ENCODE measurements at places on chromosomes 4 and X. TPM values are rescaled to one million over a fixed set of nuclear protein-coding genes. Genes with fewer than 3 reads are reported as not detected.

HS3ST1 gene
- not detected for total RNA-seq

PPP4R3C gene
- not detected for total RNA-seq

PTCHD1 gene
- 0.03 TPM for total RNA-seq

CENPI gene
- total RNA-seq = 51.3 TPM

PNMA6F gene
- not detected for total RNA-seq

DKK2 gene
- not detected for total RNA-seq

TMPRSS11F gene
- total RNA-seq = not detected

USP17L13 gene
- total RNA-seq = not detected

NEXMIF gene
- 1.1 TPM for total RNA-seq

NAP1L3 gene
- 88.5 TPM for total RNA-seq

RIBC1 gene
- 0.62 TPM for total RNA-seq

TAF7L gene
- not detected for total RNA-seq

GYPE gene
- total RNA-seq = not detected

MXRA5 gene
- total RNA-seq = 0.50 TPM

SPINK2 gene
- total RNA-seq = 2.3 TPM

GRCh38 chrX:153875391-153876111 lies 10.4 kb downstream of the L1CAM start:
- no peaks in the 10 kb centered on the region for H3K27me3 ChIP-seq
- peak; percentile 82 for DNase-seq
- H3K4me3 ChIP-seq = peak overlapping the region; percentile 28

DNA sequence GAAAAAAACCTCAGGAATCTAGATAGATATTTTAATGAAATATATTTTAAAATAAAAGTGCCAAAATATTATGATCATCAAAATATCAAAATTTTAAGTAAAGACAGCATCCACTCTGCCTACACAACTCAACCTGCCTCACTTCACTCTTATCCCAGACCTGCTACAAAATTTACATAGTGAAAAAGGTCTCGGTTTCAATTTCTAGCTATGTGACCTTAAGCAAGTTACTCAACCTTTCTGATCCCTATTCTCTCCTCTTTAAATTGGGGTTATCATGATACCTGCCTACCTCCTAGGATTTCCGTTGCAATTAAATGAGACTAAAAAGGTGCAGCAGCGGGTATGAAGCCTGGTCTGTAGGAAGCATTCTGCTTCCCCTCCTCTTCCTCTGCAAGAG lies 72.9 kb downstream of the FAM114A1 start:
- H3K27ac ChIP-seq = no peak overlapping the region
- no peak overlapping the region for H3K4me3 ChIP-seq
- H3K27me3 ChIP-seq = no peaks in the 10 kb centered on the region
- no peaks in the 10 kb centered on the region for H3K4me1 ChIP-seq
- no peaks in the 10 kb centered on the region for H3K36me3 ChIP-seq

DNA sequence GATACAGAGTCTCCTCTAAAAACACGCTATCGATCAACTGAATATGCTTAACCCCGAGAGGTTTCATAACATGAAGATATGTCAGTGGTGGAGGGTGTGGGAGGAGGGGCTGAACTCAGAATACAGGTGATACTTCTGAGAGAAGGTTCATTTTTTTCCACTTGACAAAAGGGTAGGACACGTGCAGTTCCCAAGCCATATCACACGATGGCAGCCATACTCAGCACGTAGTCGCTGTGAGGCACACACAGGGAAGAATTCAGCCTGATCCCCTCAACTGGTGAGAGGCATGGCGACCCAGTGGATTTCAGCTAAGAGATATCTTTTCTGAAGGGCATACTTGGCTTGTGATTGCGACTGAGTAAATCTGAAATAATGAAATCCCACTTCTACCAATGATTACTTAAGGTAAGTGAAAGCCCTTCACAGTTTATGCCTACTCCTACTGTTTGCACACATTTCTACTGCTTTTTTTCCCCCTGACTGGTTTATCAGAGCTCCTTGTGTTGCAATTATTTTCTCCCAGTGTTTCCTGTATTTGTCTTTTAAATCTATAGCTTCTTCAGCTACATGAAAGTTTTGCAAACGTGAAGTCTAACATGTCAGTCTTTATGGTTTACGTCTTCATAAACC lies 133.1 kb downstream of the CORIN start:
- H3K4me3 ChIP-seq = no peak overlapping the region
- H3K36me3 ChIP-seq = no peaks in the 10 kb centered on the region
- H3K4me1 ChIP-seq = no peaks in the 10 kb centered on the region
- peak; percentile 80 for DNase-seq

GRCh38 chrX:45912316-45912715 lies 632.9 kb downstream of the ZNF674 start:
- no peak for DNase-seq

- H3K27me3 ChIP-seq = no peaks in the 10 kb centered on the region
- no peaks in the 10 kb centered on the region for H3K4me1 ChIP-seq
- no peak overlapping the region for H3K27ac ChIP-seq
- DNase-seq = no peak
- H3K36me3 ChIP-seq = no peaks in the 10 kb centered on the region
- H3K4me3 ChIP-seq = no peak overlapping the region
Measured at GRCh38 chr4:100609810-100610209, 92.0 kb upstream of the EMCN start.

DNA sequence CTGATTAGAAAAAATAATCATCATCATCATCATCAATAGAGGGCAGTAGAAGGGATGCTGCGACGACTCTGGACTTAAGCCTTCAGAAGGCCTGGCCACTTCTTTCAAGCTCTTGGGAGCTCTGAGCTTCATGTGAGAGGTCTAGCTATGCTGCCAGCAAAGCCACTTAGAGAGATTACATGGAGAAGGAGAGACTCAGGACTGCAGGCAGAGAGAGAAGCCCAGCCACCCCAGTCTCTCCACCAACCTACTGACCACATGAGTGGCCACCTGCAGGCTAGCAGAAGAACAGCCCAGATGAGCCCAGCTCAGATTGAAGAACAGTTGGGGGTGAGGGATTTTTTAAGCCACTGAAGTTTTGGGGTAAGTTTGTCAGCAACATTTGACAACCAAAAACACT lies 17.1 kb upstream of the TMEM150C start:
- H3K4me1 ChIP-seq = no peaks in the 10 kb centered on the region
- no peak overlapping the region for H3K27ac ChIP-seq
- no peaks in the 10 kb centered on the region for H3K27me3 ChIP-seq
- no peak for DNase-seq

- no peak overlapping the region for H3K27ac ChIP-seq
- no peaks in the 10 kb centered on the region for H3K36me3 ChIP-seq
- no peak for DNase-seq
- H3K4me1 ChIP-seq = peaks cover 28% of the 10 kb centered on the region
- H3K4me3 ChIP-seq = no peak overlapping the region
Measured at GRCh38 chr4:148834804-148835631, 392.8 kb upstream of the NR3C2 start.

GRCh38 chr4:143502231-143502630 lies 11.3 kb upstream of the SMARCA5 start:
- H3K36me3 ChIP-seq = no peaks in the 10 kb centered on the region
- H3K27me3 ChIP-seq = no peaks in the 10 kb centered on the region

DNA sequence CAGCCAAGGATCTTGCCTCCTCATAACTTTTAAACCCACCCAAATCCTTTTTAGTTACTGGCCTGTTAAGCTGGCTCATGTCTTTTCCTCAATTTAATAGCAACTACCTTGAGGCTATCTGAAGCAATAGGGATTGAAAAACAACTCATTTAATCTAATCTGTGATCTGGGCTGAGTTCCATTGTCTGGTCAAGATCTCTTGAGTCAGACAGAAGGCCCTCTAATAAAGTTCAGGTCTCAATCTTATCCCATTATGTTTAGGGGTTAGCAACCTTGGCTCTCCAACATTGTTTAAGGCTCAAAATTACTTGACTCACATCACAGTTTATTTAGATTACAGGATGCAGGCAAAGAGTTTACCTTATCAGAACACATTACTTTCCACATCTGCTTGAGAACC lies 436.1 kb downstream of the ANKRD50 start:
- H3K36me3 ChIP-seq = no peaks in the 10 kb centered on the region
- H3K4me1 ChIP-seq = peaks cover 7% of the 10 kb centered on the region
- DNase-seq = no peak

DNA sequence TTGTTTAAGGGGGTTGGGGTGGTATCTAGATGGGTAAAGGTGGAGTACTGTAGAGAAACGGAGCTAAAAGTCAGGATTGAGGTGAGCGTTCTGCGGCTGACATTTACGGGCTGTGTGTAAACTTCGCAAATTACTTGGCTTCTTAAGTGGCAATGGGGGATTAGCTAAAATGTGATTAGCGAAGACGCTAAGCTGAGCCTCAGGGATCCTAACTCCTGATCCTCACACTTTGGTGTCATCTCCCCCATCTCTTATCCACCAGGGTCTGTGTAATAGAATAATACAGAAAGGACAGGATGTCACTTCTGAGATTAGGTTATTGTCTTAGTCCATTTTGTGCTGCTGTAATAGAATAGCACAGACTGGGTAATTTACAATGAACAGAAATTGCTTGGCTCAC lies 10.6 kb upstream of the FAT1 start:
- H3K36me3 ChIP-seq = no peaks in the 10 kb centered on the region
- H3K27me3 ChIP-seq = no peaks in the 10 kb centered on the region
- DNase-seq = peak; percentile 12
- no peak overlapping the region for H3K4me3 ChIP-seq

GRCh38 chrX:132481449-132481848 lies 7.4 kb downstream of the MBNL3 start:
- no peak for DNase-seq
- no peak overlapping the region for H3K27ac ChIP-seq
- H3K4me1 ChIP-seq = no peaks in the 10 kb centered on the region
- H3K27me3 ChIP-seq = peaks cover under 1% of the 10 kb centered on the region

- H3K4me1 ChIP-seq = no peaks in the 10 kb centered on the region
- no peak for DNase-seq
- no peaks in the 10 kb centered on the region for H3K27me3 ChIP-seq
- no peak overlapping the region for H3K27ac ChIP-seq
- H3K4me3 ChIP-seq = no peak overlapping the region
Measured at GRCh38 chr4:122479935-122480416, 23.5 kb upstream of the IL2 start.

DNA sequence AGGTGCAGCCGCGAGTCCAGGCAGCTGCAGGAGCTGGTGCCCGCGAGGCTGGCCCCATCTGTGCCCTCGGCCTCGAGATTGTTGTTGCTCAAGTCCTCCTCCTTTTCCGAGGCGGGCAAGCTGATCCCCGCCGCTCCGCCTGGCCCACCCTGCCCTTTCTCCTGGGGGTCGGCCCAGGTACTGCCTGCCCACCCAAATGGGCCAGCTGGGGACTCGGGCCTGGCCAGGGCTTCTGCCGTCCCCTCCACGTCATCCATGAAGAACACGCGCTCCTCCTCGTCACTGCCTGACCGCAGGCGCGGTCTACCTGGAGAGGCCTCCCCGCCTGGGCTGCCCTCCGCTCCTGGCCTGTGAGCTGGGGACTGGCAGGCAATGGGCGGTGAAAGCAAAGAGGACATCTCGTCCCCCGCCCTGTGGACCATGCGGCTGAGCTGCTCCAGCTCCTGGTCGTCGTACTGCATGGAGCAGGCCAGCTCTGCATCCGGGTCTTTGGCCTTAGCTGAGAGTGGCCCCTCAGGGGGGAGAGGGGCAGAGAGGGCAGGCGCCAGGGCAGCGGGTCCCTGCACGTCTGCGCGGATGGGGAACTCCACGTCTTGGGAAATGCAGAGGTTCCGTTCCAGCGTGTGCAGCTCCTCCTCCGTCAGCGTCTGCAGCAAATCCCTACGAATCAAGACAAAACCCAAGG lies 43.1 kb upstream of the MXD4 start:
- H3K27me3 ChIP-seq = no peaks in the 10 kb centered on the region
- DNase-seq = no peak
- H3K4me3 ChIP-seq = no peak overlapping the region
- H3K36me3 ChIP-seq = no peaks in the 10 kb centered on the region

GRCh38 chr4:78197947-78198346 lies 140.8 kb downstream of the FRAS1 start:
- H3K4me3 ChIP-seq = no peak overlapping the region
- H3K4me1 ChIP-seq = peaks cover 7% of the 10 kb centered on the region
- DNase-seq = no peak
- H3K36me3 ChIP-seq = no peaks in the 10 kb centered on the region
- no peaks in the 10 kb centered on the region for H3K27me3 ChIP-seq

- DNase-seq = no peak
- H3K36me3 ChIP-seq = no peaks in the 10 kb centered on the region
- no peaks in the 10 kb centered on the region for H3K27me3 ChIP-seq
- peaks cover 24% of the 10 kb centered on the region for H3K4me1 ChIP-seq
Measured at GRCh38 chr4:182823576-182823975, 93.6 kb downstream of the DCTD start.

DNA sequence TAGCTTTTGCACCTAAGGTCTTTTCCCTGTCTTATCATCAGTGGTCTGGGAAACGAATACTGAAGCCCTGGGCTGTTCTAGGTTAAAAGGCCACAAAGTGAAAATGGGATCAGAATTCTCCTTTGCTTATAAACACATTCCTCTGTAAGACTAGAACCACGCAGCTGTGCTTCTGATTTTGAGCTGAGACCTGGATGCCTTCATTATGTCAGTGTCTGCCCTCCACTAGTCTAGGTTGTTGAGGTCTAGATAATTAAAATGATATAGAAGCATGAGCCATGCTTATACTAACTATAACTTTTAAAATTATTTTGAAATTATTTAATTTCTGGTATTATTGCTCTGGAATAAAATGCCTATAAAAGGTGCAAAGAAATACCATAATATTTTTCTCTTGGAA lies 403.9 kb downstream of the ADGRL3 start:
- no peaks in the 10 kb centered on the region for H3K36me3 ChIP-seq
- no peak overlapping the region for H3K4me3 ChIP-seq
- no peaks in the 10 kb centered on the region for H3K27me3 ChIP-seq
- H3K4me1 ChIP-seq = no peaks in the 10 kb centered on the region

- H3K4me1 ChIP-seq = peaks cover 51% of the 10 kb centered on the region
- no peak overlapping the region for H3K4me3 ChIP-seq
- H3K36me3 ChIP-seq = no peaks in the 10 kb centered on the region
- no peaks in the 10 kb centered on the region for H3K27me3 ChIP-seq
- DNase-seq = no peak
Measured at GRCh38 chr4:87012265-87012953, 77.6 kb downstream of the AFF1 start.

GRCh38 chr4:161132715-161133425 lies 1030.9 kb downstream of the FSTL5 start:
- DNase-seq = no peak
- no peak overlapping the region for H3K4me3 ChIP-seq
- H3K27me3 ChIP-seq = no peaks in the 10 kb centered on the region
- H3K4me1 ChIP-seq = no peaks in the 10 kb centered on the region
- H3K36me3 ChIP-seq = no peaks in the 10 kb centered on the region

- H3K36me3 ChIP-seq = peaks cover 5% of the 10 kb centered on the region
- no peaks in the 10 kb centered on the region for H3K4me1 ChIP-seq
- no peak for DNase-seq
- H3K27ac ChIP-seq = no peak overlapping the region
Measured at GRCh38 chrX:1444561-1445500, 7.9 kb downstream of the ASMTL start.

GRCh38 chr4:188992706-188993105 lies 853.5 kb downstream of the TRIML1 start:
- H3K36me3 ChIP-seq = no peaks in the 10 kb centered on the region
- no peak overlapping the region for H3K4me3 ChIP-seq
- H3K27me3 ChIP-seq = no peaks in the 10 kb centered on the region
- no peak for DNase-seq
- H3K27ac ChIP-seq = no peak overlapping the region

All from neural progenitor cell (in vitro differentiated cells).